ENCODE measurements at places on chromosomes 6 and 20.

GRCh38 chr20:58241766-58242465 lies 13.5 kb upstream of the ANKRD60 start:
- no peak for DNase-seq

DNA sequence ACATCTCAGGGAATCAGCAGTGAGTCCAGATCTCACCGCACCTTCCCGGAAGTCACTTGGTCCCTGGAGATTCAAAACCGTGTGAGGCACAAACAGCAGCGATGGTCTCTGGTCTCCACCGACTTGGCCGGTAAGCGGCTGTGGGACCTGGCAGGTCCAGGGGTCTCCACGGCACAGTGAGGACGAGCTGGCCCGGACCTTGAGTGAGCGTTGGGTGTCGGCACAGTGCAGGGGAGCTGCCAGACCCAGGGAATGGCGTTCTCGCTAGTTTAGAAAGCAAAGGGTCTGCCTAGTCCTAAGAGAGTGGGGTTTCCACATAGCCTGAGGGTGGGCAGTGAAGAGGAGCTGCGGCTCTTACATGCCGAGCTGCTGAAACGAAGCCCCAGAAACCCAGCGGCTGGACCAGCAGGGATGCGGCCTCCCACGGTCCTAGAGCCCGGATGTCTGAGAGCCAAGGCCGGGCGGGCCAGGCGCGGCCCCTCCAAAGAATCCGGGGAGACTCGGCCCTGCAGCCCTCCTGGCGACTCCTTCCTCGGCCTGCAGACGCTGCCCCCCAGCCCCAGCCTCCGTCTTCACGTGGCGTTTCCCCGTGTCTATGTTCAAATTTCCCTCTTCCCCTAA lies 185.0 kb downstream of the ERMARD start:
- DNase-seq = no peak

- no peak for DNase-seq
Measured at GRCh38 chr6:127539272-127539671, 20.1 kb upstream of the MTCL3 start.

DNA sequence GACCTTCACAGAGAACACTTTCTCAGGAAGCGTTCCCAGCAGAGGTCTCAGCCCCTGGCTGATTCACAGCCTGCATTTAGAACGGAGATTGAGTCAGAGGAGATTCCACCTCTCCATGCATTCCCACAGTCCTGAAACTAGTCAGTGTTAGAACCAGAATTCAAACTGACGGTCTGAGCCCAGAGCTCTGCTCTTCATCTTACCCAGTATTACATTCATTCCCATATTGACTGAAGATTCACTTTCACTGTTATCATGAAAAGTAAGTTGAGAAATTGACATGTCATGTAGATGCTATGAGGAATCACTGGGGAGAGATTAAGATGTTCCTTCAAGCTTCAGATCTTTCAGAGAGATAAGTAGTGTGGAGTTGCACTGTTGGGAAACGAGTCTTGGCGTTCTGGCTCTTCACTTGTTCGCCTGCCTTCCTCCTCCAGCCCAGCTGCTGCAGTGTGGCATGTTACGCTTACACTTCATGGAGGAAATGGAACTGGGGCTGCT lies 28.3 kb downstream of the MAS1 start:
- no peak for DNase-seq

GRCh38 chr20:5354901-5355300 lies 38.1 kb upstream of the PROKR2 start:
- no peak for DNase-seq

DNA sequence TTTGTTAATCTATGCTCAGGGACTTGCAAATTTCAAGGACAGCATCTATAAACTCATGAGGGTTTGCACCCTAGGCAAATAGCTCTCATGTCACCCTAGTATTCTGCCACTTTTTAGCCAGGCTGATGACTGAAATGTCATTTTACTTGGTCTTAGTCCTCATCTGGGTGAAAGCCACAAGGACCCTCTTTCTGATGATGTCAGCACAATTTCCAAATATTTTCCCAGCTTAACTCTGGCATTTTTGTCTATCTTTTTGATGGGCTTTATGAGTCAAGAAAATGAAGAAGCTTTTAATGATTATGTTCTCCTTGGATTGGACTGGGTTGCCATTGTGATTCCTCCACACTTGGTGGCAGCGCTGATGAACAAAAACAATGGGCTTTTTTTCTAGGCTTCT lies 420.1 kb upstream of the BTBD3 start:
- peak; percentile 8 for DNase-seq

DNA sequence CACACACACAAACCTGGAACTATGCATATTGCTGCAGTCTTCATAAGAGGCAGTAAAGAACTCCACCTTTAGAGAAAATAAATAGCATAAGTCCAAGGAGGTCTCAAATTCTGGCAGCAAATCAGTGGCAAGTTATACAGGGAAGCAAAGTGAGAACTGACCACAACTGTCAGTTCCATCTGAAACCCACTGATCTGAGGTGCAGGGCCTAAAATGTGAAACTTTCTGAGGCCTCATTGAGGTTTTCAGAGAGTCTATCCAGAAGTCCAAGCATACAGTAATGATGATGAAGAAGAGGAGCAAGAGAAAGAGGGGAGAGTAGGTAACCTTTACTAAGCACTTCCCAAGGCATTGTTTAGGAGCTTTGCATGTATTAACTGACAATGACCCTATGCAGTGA lies 36.3 kb downstream of the MTFR2 start:
- no peak for DNase-seq

Measured in mesendoderm (in vitro differentiated cells).